ENCODE measurements at places on chromosomes 4 and X.
A peak's percentile ranks its signal among the peaks of the same experiment; 100 is the strongest.

DNA sequence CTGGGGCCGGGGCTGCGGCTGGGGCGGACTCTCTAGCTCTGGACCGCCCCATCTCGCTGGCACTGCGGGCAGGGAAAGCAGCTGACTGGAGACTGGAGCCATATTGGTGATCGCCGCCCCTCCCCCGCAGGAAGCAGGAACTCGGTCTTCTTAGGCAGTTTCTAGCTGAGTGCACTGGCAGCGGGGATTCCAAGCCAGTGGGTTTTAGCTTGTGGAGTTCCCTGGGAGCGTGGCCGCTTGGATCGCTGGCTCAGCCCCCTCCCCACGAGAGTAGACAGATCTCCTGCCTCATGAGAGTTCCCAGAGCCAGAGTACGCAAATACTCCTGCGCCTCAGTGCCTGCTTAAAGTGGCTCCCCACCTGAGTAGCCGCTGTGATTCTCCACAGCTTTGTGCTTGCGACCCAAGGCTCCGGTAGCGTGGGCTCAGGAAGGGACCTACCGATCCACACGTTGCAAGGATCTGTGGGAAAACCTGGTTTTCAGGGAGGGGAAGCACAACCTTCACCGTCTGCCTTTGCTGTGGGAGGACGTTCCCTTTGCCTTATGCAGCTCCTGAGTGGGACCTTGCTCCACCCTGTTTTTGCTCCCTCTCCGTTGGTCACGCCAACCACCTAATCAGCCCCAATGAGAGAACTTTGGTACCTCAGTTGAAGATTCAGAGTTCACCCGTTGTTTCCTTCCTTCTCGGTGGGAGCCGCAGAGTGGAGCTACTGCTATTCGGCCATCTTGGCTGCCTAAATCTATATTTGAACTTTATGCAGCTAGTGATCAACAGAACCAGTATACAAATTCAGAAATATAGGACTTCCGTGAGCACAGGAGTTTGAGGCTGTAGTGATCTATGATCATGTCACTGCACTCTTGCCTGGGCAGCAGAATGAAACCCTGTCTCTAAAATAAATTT lies 803.9 kb upstream of the PCDH10 start:
- DNase-seq = no peak

DNA sequence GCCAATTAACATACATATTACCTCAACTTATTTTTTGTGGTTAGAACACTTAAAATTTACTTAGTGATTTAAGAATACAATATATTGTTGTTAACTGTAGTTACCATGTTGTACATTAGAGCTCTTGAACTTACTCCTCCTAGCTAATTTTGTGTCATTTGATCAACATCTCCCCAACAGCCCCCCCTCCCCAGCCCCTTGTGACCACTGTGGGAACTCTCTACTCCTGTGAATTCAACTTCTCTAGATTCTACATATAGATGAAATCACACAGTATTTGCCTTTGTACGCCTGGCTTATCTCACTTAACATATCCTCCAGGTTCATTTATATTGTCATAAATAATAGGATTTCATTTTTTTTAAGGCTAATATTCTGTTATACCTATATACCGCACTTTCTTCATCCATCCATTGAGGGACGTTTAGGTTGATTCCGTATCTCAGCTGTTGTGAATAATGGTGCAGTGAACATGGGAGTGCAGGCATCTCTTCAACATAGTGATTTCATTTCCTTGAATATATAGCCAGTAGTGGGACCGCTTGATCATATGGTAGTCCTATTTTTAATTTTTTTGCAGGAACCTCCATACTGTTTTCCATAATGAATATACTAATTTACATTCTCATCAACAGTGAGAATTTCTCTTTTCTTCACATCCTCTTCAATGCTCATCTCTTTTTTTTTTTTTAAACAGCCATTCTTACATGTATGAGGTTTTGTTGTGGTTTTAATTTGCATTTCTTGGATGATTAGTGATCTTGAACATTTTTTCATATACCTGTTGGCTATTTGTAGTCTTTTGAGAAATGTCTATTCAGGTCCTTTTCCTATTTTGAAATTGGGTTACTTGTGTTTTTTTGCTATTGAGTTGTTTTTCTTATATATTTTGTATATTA lies 66.8 kb downstream of the RAPGEF2 start:
- DNase-seq = no peak

DNA sequence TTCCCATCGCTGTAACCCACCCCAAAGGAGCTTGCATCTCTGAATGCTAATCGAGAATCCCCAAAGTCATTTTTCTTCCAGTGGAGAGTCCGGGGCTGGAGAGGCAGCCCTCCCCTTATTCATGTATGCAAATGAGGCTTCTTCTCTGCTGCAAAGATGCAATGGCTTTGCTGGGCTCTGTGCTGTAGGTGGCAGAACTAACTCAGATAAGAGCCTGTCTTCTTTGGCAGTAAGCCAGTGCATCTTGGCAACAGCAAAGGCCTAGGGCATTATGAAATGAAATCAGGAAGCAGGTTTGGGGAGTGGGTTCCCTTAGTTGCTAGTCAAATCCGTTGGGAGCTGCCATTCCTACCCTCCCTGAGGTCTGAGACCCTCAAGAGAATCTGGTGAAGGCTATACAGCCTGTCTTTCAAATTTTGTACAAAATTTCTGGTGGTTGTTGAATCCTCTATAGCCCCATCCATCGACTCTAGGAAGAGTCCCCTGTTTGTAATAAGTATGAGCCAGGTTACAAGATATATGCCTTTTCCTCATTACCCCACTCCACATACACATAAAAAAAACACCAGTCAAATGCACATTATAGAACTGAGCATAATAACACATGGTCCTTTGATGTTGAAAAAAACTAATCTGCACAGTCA lies 290.6 kb upstream of the TAPT1 start:
- no peak for DNase-seq

DNA sequence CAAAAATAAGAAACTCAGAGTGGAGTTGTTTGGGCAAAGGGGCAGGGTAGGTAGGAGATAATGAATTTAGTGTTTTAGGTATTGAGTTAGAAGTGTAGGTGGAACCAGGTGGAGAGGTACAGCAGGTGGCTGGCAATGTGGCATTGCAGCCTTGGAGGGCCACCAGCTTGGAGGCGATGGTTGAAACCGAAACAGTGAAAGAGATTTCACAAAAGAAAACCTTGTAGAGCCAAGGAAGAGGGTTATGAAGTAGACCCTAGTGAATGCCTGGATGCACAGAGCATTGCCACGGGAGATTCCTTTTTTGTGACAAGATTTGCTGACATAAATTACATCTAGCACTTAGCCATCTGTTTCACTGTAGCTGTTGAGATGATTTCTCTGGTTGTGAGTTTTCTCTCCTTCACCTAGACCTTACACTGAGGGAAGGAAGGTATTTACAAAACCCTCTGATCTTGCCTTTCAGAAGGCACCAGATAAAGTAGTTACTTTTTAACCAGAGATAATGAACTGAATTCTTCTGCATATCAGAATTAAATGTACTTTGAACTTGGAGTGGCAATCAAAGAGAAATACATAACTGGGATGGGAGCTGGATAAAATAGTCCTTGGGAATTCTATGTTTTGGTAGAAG lies 104.1 kb upstream of the CASK start:
- DNase-seq = no peak

DNA sequence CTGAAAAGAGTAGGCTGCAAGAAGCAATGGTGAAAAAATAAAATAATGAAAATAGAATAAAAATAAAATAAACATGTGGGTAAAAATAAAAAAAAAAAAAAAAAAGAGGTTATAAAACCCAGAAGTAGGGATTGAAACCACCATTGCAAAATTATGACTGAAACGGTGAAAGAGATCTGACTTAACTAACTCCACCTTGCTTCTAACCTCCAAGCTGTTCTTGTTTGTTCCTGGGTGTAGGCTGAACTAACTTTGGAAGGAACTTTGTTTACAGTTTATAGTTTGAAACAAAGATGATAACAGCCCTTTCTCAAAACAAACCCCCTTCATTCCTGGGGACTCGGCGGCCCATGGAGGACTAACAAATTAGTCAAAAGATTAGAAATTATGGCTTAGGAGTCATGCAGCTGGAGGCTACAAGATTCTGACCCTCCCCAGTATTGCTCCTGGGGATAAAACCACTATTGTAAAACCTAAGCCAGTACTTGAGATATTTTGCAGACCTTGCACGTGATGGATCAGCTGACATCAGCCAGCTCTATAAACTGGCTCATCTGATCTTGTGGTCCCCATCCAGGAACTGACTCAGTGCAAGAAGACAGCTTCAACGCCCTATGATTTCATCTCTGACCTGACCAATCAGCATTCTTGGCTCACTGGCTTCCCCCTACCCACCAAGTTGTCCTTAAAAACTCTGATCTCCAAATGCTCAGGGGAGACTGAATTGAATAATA lies 30.4 kb downstream of the DDX60L start:
- DNase-seq = no peak

DNA sequence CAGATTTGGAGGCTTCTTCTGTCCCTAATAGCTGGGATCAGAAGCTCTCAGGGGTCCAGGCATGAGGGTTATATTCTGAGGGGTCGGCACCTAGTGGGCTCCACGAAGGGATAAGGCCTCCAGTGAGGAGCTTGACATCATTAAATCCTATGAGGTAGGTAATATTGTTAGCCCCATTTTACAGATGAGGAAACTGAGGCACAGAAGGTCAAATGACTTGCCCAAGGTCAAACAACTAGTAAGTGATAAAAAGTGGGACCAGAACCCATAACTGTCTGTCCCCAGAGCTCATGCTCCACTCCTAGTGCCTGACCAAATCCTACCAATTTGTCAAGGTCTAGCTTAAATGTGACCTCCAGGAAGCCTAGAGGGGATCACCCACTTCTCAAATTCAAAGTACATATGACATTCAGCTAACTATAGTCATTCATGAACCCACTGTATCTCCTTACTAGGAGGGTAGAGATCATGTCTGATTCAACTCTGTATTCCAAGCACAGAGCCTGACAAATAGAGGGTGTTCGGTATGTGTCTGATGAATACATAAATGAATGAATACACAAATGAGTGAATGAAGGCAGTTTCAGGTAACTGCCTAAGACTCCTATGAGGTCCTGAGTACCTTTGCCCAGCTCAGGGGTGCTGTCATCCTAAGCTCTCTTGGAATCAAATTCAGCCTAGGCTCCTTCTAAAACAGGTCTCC lies 43.3 kb downstream of the SMC1A start:
- no peak for DNase-seq

- no peak for DNase-seq
These were observed 76.4 kb downstream of the CBLL2 start for GRCh38 chrX:22349116-22349515.

GRCh38 chr4:110869862-110870572 lies 247.1 kb upstream of the PITX2 start:
- peak; percentile 25 for DNase-seq

Data from GM06990 (cell line).